ENCODE measurements at places on chromosomes 5 and 9.
A peak's percentile ranks its signal among the peaks of the same experiment; 100 is the strongest.

- DNase-seq, result peak; percentile 12
Measured at GRCh38 chr5:132095424-132095972, 21.9 kb downstream of the CSF2 start.

- DNase-seq, result no peak
Measured at GRCh38 chr9:19373527-19373926, 6.5 kb downstream of the RPS6 start.

DNA sequence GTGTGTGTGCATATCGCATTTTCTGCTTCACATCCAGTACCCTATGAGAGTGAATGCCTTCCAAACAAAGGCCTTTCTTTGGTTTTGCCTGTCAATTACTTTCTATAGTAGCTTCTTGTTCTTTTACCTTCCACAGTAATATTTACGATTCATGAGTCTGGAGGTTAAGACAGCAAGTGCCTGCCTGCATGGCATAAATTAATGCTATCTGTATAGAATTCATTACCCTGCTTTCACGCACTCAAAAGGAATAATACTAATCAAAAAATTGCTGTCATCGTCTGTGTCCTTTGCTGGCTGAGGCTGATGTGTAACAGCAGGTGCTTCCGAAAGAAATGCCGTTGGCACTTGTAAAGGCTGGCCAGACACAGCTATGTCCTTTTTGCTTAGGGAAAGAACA lies 1304.4 kb upstream of the CDH6 start:
- no peak for DNase-seq

GRCh38 chr5:10645146-10645545 lies 81.3 kb downstream of the ANKRD33B start:
- DNase-seq, result no peak

GRCh38 chr5:80083101-80083890 lies 48.1 kb downstream of the THBS4 start:
- DNase-seq, result peak; percentile 62
